Activated CD4-positive, alpha-beta T cell treated with anti-CD3 and anti-CD28 coated beads for 24 hours (primary cell): ENCODE measurements at places on chromosomes 5 and 9.

- DNase-seq, result no peak
These were observed 38.8 kb downstream of the PRELID2 start for GRCh38 chr5:145796318-145796717.

- DNase-seq, result no peak
These were observed 93.1 kb downstream of the JAKMIP2 start for GRCh38 chr5:147689426-147689825.

- DNase-seq, result no peak
These were observed 18.3 kb downstream of the NDUFS6 start for GRCh38 chr5:1819458-1819857.

DNA sequence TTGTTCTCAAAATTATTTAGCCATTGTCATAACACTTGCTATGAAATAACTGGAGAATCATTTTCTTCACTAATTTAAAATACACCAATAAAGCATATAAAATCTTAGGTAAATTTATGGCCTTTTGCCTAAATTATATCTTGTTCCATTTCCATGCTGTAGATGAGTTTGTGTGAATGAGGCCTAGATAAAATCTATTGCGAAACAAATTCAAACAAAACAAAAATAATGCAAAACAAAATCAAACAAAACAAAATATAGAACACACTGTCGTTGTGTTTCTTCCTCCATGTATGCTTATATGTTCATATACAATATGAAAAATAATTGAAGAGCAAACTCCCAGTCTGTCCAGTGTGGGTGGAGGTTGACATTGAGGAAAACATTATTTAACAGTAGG lies 1020.7 kb downstream of the PTPRD start:
- DNase-seq, result no peak

GRCh38 chr5:174723315-174723978 lies 935 bp upstream of the MSX2 start:
- no peak for DNase-seq

DNA sequence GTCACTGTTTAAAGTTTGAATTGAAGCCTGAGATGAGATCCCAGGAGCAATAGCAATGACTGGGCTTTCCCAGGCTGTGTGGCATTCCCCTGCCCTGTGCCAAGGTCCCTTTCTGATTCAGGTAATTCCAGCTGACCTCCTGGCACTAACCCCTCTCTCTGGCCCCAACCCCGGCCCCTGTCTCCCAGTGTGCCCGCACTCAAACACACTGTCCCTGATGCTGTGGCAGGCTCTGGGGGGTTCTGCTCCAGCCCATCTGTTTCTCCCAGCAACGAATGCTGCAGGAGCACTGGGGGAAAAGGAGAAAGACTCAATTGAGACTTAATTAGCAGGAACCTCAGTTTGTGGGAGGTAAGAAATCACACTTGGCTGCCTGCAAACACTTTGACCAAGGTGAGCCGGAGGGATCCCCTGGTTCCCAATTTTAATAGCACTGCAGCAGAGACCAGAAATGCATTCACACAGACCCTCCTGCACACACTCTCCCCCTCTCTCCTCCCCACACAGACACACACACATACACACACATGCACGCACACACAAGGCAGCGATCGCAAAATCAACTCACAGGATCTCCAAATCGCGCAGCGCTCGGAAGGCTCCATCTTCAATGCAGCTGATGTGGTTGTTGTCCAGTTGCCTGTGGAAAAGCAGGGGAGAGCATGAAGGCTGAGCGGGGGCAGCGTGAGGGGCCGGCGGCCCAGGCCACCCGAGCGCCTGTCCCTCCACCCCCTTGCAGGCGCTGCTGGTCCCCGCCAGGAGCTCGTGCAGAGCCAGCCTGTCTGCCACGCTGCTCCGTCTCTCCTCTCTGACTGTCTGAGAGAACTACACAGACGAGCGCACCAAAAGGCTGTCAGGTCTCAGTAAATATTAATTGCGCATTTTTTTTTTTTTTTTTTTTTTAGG lies 265.1 kb upstream of the PANK3 start:
- no peak for DNase-seq

DNA sequence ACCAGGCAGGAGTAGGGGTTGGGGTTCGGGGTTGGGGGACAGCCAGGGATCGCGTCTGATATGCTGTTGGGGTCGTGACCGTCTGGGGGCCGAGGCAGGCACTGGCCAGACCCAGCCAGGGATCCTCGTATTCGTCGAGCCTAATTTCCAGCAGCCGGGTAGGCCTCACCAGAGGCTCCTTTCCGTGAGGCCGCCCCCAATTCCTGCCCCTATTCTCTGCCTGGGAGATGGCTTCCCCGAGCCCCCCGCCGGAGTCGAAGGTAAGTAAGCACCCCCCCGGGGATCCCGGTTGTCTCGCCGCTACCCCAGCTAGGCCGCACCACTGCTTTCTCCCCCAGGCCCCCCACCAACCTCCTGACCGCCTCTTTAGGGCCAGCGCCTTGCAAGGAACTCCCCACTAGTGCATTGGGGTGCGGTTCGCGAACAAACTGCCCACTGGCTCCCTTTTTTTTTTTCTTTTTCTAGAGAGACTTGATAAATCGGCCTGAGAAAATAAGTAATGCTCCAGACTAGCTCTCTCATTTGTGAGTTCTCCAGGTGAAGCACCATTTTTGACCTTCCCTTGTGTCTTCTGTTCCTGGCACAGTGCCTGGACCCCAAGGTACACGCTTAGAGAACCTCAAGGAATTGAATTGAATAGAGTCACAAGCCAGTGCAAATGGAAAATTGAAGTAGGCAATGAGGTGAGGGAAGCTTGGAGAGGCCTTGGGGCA lies 435 bp downstream of the ZNF189 start:
- DNase-seq, result peak; percentile 6

DNA sequence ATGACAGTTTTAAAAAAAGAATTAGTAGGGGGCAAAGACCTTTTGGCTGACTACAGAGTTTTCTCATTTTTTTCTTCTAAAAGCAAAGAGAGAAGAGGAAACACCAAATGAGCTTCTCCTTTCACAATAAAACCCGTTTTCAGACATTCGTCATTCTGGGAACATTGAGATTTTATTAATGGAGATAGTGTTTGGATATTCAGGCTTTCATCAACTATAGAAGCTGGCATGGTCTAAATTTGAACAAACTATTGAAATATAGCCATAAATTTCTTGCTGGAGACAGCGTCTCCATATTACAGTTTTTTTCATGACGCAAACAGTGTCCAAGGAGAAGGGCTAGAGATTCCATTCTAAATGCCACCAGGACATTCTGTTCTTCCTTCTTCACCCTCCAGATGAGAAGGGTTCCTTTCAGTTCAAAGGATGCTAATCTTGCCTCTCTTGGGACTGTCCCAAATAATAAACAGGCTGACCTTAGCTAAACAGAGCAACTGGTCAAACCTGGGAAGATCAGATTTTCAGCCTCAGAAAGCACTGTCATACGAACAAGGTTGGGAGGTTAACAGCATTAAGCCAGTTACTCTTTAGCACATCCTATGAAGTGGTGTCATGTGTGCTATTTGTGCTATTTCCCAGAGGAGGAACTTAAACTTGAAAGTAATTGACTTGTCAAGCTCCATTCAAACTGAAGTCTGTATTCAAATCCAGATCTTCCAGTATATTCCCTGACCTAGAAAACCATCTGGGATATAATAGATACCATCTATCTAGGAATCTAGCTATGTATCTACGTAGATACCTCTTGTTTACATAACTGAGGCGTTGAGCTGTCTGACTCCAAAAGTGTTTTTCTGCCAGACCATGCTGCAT lies 125.6 kb downstream of the LPAR1 start:
- no peak for DNase-seq

DNA sequence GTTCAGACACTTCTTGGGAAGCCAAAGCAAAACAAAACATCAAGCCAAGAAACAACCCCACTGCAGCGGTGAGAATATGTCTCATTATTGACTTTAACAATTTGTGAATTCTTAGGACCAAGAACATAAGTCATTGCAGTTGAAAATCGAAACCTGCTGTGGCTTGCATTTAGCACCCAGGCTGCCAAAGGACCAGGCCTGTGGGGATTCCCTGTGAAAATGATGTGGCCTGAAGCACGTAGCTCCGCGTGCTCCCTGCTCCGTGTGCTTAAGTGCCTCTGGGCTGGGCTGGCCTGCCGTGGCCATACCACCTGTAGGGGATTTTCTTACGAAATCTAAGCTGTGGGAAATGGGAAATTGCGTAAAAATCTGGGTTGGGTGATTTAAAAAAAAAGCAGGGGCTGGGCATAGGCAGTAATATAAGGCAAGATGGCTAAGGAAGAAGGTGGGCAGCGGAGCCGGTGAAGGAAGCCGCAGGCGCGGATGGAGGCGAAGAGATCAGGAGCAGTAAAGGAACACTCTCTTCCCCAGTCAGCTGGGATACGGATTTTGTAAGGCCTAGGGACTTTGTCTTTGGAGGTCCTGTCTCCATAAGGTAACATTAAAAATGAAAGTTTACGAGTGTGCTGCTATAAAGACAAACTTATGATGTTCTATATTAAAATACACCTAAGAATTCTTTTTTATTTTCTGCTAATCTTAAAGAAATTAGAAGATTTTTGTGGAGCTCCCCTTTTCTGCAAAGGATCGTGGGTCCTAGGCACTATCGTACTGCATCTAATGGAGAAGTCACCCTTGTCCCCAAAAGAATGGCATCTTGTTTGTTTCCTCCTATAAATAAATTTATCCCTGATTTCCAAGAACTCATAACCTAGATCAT lies 189.6 kb upstream of the SEMA6A start:
- no peak for DNase-seq

DNA sequence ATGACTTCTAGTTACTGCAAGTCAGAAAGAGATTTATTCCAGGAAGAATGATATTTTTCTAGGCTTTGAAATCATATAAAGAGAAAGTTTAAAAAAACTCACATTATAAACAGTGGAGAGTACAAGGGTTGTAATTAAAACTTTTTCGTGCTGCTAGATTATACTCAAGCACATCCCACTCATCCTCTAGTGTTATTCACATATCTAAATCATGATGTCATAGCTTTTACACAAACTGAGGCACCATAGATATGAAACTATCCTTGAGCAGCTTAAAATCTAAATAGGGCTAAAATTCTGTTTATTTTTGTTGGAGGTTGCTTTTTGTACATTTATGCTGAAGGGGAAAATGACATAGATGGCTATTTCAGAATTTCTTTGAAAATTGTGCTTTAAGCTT lies 30.0 kb downstream of the TENT2 start:
- DNase-seq, result no peak

DNA sequence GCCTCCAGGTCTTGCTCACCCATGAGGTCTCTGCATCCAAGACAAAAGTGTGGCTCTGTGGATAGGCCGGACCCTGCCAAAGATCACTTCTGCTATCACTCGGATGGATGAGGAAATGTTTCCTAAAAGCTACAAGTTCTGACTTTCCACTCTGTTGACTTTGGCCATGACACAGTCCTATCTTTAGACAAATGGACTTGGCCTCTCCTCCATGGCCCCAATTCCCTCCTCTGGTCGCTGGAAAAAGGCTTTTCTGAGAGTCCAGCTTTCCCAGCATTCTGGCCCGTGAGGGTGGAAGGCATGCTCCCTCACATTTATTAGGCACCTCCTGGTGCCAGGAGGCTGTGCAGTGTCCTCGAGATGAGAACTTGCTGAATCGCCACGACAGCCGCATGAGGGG lies 83.1 kb downstream of the COL27A1 start:
- DNase-seq, result no peak

DNA sequence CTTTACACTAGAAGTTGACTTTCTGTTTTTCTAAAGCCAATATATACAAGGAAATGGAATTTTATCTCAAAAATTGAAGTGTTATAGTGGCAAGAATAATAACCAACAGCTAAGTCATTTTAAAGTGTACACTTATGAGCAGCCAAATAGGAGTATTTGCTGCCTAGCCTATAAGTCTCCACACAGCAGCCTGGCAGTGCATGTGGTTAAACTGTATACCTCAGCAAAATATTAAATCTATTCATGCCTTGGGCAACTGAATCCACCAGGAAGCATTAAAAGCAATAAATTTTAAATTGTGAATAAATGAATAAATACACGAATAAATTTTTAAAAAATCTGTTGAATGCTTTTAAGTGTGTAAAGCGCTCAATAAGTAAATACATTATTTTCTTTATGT lies 432.4 kb upstream of the RORB start:
- DNase-seq, result no peak

- peak; percentile 66 for DNase-seq
These were observed 1.7 kb downstream of the CAMSAP1 start for GRCh38 chr9:135905380-135906258.

DNA sequence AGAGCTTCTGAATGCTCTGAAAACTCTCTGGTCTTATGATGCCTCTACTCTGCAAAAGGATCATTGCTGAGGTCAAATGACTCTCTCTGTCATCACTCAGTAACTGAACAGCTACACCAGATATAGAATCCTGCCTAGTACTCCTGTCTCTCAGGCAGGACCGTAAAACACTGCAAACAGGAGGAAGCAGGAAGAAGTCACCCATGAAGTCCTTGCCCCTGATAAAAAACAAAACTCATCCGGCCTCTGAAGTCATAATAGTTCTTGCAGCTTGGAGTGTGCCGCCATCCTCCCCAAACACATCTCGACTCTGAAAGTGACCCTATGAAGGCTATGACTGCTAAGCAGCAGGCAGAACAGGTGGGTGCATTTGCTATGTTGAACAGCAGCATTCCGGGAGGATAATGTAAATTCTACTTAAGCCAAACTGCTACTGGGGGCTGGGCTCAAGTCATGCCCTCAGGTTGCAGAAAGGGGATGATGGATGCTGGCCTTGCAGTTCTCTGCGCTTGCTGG lies 81.9 kb upstream of the FAM169A start:
- no peak for DNase-seq

- no peak for DNase-seq
These were observed 13.6 kb upstream of the ERAP1 start for GRCh38 chr5:96821260-96821916.

- DNase-seq, result no peak
These were observed 24.8 kb downstream of the PTBP3 start for GRCh38 chr9:112308588-112308987.

DNA sequence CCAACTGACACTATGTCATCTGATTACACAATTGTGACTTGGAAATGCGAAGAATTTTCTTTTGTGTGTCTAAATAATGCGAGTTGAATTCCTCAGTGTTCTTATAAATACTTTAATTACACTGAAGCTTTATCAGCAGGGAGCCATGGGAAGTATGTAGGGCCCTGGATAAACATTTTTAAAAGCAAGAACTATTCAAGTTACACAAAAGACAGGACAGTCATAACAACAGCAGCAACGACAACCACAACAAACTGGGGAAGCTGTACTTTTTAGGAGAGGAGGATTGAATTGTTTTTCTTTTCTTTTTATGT lies 250.3 kb upstream of the ZNF608 start:
- DNase-seq, result no peak

DNA sequence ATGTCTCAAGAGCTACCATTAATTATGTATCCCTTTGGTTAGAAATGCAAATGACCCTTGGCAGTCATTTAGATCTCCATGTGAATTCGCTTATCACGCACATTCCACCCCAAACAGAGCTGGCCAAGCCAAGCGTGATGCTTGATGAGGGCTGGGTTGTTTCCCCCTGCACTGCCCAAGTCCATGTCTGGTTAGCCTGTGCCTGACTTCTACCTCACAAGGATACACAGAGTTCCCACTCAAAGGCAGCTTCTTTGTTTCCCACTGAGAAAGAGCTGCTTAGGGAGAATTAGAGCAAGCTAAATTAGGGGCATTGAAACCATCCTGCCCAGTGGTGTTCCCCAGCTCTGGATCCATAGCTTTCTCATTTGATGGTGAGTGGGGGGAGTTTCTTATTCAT lies 87.2 kb downstream of the FSTL4 start:
- no peak for DNase-seq

GRCh38 chr5:114450437-114450836 lies 88.6 kb downstream of the KCNN2 start:
- DNase-seq, result no peak
